Bronchial epithelial cell (primary cell): ENCODE measurements at places on chromosomes 7 and 10.

DNA sequence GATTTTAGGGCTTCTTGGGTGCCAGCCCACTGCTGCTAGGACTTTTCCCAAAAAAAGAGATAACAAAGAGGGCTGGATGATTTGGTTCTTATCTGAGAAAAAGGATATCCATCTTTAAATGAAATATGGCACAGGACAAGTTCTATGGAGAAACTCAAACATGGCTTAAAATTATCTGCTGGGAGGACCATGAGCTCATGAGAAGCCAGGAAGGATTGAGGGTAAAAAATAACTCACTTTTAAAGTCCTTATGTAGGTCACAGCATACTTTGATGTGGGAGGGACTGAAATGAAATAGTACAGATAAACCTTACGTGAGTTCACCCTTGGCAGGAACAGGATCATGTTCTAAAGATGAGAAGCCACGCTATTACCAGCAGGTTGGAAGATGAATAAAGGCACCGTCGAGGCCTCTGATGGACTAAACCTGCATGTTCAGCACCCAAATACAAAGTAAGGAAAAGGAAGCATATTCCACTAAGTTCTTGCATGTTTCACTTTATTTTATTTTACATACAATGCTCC lies 369.2 kb upstream of the KLF6 start:
- DNase-seq, result no peak

DNA sequence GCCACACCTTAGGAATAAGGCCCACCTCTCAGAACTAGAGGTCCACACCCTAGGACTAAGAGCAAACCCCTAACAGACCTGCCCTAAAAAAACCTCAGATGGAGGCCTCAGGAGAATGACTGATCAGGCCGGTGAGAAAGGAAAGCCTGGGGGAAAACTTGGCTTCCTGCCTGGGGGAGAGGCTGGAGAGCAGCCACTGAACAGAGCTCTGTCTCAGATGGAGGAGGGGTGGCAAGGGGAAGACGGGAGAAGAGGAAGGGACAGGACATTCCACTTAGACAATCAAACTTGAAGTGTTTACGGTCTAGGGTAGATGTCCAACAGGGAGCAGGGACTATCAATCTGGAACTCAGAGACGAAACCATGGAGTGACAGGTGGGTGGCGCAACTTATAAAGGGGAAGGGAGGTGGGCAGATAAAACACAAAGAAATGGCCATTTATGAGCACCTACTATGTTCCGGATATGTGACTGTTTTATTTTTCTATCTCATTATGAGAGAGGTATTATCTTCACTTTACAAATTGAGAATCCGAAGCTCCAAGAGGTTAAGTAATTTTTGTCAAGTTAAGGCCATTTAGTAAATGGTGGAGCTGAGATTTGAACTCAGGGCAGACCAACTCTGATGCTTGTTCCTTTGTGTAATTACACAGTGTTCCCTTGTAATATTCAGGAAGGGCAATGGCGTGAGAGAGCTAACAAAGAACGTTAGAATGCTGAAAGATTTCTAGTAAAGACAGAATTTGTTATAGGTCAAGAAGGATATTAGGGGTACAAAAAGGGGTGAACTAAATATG lies 82.6 kb downstream of the DNMBP start:
- DNase-seq, result peak; percentile 46

DNA sequence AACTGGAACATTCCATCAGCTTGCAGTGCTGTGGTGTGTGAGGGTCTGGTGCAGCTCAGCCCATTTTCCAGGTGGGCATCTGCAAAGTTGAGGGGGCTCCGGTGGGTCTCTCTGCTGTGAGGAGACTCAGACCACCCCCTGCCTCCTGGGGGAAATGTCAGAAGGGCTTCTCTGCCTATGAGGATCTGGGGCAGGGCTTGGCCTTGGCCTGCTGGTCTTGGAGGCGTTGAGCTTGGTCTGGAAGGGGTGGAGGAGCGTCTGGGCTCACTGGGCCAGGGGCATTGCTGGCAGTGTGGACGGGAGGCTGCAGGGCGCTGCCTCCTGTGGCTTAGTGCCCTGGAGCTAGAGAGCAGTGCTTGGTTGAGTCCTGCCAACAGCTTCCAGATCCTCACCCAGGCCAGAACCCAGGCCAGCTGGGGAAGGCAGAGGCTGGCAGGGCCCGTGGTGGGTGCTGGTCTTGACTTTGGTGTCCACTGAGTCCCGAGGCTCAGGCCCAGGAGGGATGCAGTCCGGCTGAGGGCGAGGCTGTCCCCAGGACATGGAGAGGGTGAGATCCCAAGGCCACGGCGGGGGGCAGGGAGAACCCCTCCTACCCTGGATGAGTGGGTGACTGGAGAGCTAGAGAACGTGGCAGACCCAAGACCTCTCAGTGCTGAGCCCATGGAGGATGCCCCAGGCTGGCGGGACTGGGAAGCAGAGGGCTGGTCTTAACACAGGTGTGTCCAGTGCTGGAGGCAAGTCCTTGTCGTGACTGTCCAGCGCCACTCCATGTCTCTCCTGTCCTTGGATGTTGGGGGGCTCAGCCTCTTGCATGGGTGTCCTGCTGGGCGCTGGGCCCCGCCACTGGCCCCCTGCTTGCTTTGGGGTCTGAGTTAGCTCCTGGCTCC lies 2.8 kb downstream of the SPRN start:
- no peak for DNase-seq

GRCh38 chr10:101290431-101290830 lies 61.2 kb upstream of the LBX1 start:
- no peak for DNase-seq

GRCh38 chr7:92639966-92640365 lies 49.8 kb upstream of the FAM133B start:
- DNase-seq, result no peak

DNA sequence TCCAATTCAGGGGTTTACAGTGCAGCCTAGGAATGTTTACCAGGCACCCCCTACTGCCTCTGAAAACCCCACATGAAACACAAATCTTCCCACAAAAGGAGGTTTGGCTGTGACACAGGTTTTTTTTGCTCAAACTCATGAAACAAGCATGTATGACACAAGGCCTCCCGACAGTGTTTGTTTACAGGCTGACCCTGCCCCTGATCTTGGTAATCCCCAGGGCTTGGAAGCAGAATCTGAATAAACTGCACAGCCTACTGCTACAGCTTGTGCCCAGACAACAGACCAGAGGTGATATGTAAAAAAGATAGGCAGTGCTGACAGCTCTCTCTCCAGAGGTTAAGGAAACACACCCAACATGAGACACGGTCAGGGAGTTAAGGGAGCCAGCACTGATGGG lies 184.2 kb downstream of the KMT2E start:
- DNase-seq, result peak; percentile 50

DNA sequence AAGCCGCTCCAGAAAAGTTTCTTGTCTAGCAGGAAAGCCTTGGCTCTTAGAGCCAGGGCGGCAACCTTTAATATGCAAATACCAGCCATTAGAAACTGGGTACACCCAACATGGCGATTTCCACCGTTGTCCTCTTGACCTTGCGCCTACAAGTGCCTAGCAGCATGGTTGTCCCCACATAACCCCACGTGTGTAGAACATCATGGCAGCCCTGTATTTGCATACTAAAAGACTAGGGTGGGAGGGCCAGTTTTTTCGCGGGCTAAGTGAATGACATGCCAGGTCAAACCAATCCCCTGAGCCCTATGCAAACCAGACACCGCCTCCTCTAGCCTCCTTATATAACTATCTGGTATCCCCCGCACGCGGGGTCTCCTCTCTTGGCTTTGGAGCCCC lies 58.4 kb upstream of the FZD8 start:
- no peak for DNase-seq

DNA sequence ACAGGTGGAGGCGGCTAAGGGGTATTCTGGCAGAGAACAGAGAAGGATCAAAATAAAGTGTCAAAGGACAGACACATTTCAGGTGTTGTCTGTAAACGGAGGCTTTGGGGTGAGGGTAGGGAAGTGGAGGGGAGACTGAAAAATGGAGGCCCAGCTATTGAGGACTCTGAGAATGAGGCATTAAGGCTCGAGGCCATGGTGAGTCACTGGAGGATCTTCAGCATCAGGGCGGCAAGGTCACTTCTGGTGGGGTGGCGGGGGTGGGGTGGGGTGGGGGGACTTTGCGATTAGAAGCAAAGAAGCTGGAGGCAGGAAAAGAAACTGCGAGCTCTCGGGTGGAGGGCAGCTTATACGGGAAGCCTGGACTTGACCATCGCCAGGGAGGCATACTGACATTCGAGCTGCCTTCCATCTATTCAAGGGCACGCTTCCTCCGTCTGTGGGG lies 58.4 kb upstream of the PCGF5 start:
- peak; percentile 35 for DNase-seq

DNA sequence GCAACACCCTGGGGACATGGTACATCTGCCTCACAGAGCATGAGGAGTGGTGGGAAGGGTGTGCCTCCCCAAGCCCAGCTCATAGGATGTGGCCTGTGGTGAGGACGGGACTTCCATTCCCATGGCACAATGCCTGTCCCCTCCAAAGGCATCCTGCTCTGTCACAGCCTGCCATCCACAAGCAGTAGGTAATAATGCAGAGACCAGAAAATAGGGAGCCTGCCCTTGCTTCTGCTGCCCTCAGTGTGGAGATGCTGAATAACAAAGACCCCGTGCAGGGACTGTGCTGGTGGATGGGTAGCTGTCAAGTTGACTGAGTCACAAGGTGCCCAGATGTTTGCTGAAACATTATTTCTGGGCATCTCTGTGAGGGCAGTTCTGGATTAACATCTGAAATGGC lies 199.9 kb upstream of the GRB10 start:
- no peak for DNase-seq

- no peak for DNase-seq
These were observed 8.3 kb downstream of the FGF8 start for GRCh38 chr10:101767600-101767945.

GRCh38 chr7:142703655-142704305 lies 45.5 kb upstream of the PRSS1 start:
- DNase-seq, result no peak

DNA sequence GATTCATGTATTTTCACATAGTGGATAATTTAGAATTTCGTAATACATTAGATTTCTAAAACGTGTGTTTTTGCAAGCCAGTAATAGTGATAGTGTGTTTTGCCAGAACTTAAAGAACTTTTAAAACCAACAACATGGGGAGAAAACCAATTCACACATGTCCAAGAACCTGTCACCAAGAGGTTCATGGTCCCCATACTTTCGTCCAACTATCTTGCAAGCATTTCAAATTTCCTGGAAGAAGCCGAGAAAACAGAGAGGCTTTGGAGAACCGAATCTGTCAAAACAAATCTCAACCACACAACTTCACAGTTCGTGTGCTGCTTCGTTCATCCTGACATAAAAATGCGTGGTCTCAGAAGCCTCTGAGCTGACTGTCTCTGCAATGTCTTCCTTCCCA lies 31.9 kb downstream of the GFRA1 start:
- no peak for DNase-seq

GRCh38 chr10:95406651-95407280 lies 116.0 kb upstream of the PDLIM1 start:
- no peak for DNase-seq

- DNase-seq, result no peak
These were observed 93.0 kb downstream of the NHLRC2 start for GRCh38 chr10:113947184-113948041.

DNA sequence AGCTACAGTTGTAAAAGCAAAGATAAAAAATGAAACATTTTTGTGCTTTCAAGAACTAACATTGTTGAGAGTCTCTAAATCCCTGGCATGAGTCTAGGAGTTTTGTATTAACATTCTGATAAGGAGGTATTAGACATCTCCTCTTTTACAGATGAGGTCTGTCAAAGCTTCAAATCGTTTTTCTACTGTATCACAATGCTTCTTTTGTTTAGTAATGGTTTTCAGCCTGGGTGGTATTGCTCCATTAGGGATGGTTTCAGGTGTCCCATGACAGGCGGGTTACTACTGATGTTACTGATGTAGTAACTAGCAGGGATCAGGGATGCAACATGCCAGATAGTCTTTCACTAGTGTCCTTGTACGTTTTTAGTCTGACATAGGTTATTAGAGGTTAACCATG lies 27.4 kb downstream of the STAM start:
- no peak for DNase-seq

DNA sequence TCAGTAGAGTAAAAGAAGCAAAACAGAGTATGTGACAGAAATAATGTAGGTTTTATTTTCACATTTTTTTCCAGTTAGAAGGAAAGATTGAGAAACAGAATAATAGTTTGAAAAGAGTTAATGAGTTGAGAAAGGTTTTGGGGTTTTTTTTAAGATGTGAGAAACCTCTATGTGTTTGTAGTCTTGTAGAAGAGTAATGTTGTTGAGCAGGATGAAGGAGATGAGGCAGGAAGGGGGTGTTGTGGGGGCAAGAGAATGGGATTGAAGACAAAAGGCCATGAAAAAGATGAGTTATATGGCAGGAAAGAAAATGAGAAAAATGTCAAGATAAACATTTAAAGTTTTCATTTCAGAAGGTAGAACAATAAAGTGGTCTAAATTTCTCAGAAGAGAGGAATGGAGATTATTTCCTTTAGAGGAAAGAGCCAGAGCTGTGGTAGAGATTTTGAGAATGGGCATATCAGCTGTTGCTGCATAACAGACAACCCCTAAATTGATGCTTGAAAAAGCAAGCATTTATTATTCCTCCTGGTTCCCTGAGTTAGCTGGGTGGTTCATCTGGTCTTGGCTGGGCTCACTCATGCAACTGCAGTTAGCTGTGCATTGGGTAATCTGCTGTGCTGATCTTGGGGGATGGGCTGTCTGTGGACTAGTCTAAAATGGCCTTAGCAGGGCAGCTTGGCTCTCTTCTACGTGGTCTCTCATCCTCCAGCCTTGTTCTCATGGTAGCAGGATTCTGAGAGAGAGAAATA lies 27.1 kb downstream of the PCGF5 start:
- DNase-seq, result peak; percentile 5

GRCh38 chr10:95312257-95312656 lies 21.5 kb upstream of the PDLIM1 start:
- DNase-seq, result no peak

GRCh38 chr7:131235489-131236317 lies 92.0 kb upstream of the MKLN1 start:
- peak; percentile 98 for DNase-seq

GRCh38 chr10:47244560-47245500 lies 55.2 kb upstream of the GDF10 start:
- no peak for DNase-seq

- no peak for DNase-seq
These were observed 98.4 kb downstream of the SFMBT2 start for GRCh38 chr10:7312488-7312857.

DNA sequence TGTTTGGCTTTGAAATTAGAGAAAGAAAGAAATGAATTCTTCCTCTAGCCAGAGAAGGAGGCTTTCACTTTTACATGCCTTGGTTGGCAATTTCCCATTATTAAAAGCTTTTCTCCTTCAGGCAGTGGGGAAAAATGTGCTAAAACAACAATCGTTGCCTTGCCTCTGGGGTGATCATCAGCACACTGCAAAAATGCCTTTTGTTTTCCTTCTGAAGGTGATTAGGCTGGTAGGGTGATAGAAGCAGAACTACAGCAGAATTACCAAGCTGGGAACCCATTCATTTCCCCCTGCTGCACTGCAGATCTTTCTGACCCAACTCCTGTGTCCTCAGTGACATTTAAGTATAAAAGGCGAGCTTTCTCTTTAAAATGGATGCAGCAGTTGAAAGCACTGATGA lies 22.2 kb downstream of the ANK3 start:
- no peak for DNase-seq

- no peak for DNase-seq
These were observed 6.7 kb upstream of the NEBL start for GRCh38 chr10:20903635-20904390.
